Hematopoietic multipotent progenitor cell treated with erythropoietin and hydrocortisone succinate and interleukin-3 and kit ligand, for 17 days (in vitro differentiated cells): ENCODE measurements at places on chromosomes 5 and 9.

DNA sequence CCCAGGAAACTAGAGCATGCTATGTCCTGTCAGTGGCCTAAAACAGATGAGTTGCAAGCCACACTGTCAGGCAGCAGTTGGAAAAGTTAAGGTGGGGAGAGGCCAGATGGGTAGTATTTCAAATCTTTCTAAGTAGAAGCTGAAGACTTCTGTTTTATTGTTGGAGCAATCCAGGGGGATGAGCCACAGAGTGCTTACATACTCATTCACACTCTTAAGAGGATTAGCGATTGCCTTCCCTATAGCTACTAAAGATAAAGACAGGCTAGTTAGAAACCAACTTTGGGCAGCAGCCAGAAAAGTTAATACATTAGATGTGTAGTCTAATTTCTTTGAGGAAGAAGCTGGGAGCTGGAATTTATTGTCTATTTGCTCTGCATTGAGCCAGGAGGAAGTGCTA is 61.7 kb upstream of the ELAVL2 start:
- DNase-seq: no peak

DNA sequence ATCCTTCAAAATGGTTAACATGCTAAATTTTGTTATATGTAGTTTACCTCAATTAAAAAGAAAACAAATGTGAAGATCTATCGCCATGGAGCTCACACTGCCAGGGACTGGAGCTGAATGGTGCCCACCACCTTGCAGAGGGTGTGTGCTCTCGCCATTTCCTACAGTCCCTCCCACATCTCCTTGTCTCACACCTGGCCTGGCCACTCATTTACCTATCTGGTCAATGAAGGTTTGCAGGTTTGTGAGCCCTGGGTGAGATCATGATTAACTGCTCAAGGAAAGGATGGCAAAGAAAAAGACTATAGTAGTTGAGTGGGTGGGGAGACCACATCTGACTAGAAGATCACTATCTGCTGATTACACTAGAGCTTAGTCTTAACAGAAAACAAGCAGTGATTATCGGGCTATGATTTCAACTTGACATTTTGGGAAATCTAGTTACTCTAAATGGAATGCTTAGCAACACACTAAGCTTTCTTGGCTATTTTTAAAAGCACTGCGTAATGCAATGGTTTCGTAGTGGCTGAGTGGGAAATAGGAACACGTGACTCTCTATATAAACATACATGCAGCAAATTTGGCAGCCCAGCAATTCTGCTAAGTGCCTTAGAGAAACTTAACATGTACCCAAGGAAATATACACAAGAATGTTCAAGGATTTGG is 27.3 kb downstream of the PUM3 start:
- DNase-seq: no peak

DNA sequence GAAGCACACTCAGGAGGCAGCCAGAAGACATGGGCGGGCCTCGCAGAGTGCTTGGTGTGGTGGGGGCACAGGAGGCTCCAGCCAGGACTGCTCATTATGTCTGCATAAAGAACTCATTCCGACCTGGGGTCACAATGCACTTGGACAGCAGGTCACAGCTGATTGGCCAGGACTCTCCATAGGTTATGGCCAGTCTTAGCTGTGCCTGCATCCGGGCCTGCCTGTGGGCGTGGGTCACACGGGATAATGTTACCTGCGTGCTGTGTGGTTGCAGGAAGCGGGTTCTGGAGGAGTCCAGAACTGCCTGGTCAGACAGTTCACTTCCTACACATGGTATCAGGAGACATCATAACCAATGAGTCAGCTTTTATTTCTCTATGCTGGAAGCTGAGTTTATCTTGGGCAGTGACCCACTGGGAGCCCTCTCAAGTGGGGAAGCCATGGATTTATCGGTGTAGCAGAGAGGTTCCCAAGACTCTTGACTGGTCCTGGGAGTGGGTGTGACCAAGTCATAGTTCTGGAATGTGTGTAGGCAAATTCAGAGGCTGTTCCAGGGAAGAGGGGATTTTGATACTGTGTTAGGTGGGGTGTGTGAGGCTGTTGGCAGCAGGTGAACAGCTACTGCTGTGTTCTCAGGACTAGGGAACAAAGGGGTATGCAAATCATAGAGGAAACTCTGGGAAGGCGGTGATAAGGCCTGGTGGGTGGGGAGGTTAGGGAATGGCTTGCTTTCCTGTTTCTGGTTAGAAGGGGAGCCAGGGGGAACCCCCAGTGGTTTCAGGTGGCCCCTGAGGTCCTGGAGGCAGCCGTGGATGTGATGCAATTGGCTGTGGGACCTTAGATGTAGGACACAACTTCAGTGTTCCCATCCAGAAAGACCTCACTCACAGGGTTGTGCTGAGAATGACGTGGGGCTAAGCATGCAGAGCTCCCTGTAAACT is 51.3 kb downstream of the ARHGEF37 start:
- peak; percentile 65 for DNase-seq

GRCh38 chr5:93421987-93422401 is 159.0 kb downstream of the NR2F1-AS1 start:
- no peak for DNase-seq

DNA sequence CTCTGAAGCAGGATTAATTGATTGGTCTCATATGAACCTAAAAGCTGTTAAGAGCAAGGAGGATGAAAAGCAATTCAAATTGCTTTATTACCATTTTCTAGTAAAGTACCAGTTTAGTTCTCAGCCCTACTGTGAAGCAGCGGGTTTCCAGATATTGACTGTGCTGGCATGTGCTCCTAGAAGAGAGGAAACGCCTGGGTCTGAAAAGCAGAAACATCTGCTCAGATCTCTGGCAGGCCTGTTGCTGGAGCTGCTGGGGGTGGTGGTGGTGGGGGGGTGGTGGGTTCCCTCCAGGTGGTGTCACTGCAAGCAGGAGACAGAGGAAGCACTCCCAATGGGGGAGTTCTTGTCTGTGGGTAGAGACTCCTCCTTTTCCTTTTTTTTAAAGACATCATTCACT is 105.5 kb upstream of the ZNF462 start:
- no peak for DNase-seq

DNA sequence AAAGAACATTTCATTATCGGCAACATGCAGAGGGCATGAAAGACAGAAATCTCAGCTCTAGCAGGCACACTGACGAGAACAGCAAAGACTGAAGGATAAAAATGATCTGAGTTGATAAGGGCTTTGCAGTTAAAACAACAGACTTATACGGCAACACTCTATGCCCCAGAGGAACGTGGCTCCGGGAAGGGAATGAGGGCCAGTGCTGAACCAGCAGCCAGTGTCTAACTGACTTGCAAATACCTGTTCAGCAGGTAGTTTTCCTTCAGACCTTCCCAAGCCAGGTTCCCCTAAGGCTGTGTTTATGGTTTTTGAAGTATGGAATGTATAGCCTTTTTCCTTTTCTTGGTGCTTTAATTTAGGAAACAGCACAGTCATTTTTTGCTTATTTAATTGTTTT is 121.3 kb upstream of the CDH18 start:
- DNase-seq: no peak
